Ammon's horn (tissue), 1 donor: ENCODE measurements at places on chromosomes 12 and 14.

- DNase-seq, result no peak
Measured at GRCh38 chr14:104215706-104216334, 77.4 kb downstream of the KIF26A start.

DNA sequence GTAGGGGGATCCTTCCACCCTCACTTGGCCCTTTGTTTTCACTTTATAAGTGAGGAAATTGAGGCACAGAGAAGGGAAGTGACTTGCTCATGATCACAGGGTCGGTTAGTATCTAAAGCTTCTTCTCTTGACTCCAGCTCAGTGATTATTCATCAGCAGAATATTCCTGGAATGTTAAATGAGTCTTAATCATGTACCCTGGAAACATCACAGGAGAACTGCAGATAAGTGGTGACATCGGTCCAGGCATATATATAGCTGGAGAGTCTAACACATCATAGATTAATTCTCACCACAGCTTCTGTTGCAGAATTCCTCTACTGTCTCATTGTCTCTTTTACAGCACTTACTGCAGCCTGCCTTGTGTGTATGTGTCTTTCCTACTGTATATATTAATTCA is 69.9 kb downstream of the PAH start:
- no peak for DNase-seq

DNA sequence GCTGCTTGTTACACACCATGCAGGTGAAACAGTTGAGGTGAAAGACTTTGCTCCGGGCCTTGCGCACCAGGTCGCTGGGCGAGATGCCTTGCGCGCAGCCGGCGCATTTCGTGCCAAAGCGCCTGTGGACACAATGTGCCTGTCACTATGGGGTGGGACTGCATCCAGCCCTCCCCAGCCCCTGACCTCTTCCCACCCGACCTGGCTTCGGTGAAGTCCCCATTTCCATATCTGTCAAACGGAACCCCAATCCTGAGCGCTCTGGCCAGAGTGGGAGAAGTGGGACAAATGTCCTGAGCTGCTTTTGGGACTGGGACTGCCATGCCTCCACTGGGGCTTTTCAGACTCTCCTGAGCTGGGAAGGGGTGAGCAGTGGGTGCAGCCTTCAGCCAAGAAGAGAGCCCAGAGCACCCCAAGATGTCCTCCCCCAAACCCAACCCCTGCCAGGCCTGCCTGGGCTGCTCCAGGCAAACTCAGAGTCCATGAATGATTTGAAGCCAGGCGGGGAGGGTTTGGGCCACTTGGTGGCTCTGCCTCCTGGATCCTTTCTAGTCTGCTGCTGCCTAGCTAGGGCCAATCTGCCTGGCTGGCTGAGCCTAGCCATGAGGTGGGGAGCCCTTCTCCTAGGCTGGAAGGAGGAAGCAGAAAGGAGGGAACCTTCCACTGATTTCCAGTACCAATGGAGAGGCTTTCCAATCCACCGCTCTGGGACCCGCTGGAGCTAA is 2.3 kb downstream of the LHX5 start:
- DNase-seq, result no peak

GRCh38 chr12:118354903-118355302 is 17.8 kb downstream of the TAOK3 start:
- DNase-seq, result no peak

DNA sequence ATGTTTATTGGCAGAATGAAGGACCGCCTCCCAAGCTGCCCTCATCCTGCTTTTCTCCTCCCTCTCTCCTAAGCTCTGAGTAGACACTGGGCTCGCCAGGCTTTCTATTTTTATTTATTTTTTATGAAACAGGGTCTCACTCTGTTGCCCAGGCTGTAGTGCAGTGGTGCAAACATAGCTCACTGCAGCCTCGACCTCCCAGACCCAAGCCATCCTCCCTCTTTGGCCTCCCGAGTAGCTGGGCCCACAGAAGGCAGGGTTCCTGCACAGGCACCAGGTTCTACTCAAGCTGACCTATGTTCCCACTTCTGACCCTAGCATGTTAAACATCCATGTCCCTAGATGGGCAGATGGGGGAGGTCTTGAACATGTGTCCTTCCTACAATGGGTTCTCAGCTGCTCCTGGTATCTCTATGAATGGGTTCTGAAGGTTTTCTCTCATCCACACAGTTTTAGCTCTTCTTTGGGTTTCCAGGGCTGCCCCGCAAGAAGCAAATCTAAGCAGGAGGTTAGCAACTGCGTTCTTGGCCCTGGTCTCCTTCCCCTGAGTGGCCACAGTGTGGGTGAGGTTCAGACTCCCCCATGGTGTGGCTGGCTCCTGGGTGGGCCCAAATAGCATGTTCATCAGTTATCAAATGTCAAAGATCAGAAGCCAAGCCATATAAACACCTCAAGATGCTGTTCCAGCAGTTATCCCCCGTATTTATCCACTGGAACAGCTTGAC is 167.3 kb downstream of the ZFP36L1 start:
- no peak for DNase-seq

- DNase-seq, result no peak
Measured at GRCh38 chr14:30657606-30658163, 35.6 kb downstream of the SCFD1 start.

- no peak for DNase-seq
Measured at GRCh38 chr12:47742253-47742825, 16.3 kb downstream of the RAPGEF3 start.

GRCh38 chr12:13570005-13570694 is 373.6 kb downstream of the EMP1 start:
- no peak for DNase-seq

- peak; percentile 24 for DNase-seq
Measured at GRCh38 chr12:53709671-53710070, 17.6 kb downstream of the CALCOCO1 start.

DNA sequence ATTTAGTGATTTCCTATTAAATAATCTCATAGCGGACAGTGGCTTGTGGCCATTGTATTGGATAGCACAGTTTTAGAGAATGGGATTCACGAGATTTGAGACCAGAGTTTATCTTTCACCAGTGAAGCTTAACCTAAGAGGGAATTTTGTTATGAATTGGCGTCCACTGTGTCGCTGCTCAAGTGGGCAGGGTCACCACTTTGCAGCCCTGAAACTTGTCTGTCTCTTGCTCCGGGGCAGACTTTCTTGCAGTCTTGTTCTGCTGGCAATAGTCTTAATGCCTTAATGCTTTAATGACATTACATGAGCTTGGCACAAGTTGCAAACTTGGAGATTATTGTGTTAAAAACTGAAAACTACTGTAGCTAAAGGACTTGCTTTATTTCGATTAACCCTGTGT is 72.8 kb upstream of the PPM1H start:
- no peak for DNase-seq

DNA sequence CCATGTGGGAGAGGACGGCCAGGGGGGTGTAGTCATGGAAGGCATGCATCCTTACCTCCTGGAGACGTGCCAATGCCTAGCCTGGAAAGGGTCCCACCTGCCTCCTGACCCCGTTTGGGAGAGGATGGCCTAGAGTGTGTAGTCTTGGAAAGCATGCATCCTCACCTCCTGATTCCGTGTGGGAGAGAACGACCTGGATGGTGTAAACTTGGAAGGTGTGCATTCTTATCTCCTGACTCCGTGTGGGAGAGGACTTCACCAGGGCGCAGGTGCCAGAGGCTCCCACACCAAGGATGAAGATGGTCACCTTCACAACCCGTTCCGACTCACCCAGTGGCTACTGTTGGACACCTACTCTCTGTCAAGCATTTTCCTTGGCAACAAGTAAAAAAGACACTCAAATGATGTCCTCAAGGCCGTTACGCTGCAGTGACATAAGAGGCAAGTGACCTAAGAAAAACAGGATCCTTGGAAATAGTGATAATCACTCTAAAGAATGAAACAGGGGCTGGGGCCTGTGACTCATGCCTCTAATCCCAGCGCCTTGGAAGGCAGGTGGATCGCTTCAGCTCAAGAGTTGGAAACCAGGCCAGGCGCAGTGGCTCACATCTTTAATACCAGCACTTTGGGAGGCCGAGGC is 37.5 kb upstream of the FZD10 start:
- DNase-seq, result no peak

GRCh38 chr14:98223106-98223505 is 1048.9 kb downstream of the BCL11B start:
- DNase-seq, result no peak

GRCh38 chr12:26836201-26836600 is 3.2 kb upstream of the ITPR2 start:
- DNase-seq, result no peak

DNA sequence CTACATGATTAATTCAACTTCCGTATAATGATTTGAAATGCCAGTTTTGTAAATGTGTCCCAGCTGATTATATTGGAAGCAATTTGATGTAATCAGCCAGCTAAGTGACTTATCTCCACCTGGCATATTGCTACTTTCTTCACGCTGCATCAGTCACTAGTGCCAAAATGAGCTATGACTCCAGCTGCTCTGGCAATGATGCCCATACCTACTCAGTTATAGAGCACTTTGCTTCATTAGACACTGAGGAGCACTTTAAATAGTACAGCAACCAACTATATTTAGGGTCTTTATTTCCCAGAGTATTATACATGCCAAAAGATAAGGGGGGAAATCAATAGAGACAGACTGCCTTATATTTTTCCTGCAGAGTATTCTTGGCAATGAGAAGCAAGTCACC is 67.9 kb upstream of the LIN7A start:
- peak; percentile 15 for DNase-seq

DNA sequence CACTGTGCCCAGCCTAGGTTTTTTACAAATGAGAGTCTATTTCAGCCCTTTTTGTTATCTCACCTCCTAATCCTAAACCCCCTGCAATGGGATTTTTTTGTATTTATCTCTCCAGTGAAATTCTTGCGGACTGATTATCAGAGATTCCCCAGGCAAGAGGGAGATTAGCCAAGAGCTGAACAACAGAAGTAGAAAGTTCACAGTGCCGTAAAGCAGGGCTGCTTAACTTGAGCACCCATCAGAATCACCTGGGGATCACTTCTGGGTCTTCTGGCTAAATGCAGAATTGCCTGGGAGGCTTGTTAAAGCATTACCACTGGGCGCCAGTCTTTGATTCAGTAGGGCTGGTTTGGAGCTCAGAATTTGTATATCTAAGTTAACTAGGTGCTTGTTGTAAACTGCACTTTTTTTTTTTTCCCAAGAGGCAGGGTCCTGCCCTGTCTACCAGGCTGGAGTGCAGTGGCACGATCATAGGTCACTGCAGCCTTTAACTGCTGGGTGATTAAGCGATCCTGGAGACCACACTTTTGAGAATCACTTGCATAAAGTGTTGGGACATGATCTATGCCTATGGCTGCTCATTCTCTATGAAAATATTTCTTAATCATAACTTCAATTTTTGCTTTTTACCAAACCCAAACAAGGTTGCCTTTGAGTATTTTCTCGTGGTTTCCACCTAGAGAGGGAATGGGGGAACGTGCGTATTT is 1.1 kb upstream of the DPPA3 start:
- no peak for DNase-seq

DNA sequence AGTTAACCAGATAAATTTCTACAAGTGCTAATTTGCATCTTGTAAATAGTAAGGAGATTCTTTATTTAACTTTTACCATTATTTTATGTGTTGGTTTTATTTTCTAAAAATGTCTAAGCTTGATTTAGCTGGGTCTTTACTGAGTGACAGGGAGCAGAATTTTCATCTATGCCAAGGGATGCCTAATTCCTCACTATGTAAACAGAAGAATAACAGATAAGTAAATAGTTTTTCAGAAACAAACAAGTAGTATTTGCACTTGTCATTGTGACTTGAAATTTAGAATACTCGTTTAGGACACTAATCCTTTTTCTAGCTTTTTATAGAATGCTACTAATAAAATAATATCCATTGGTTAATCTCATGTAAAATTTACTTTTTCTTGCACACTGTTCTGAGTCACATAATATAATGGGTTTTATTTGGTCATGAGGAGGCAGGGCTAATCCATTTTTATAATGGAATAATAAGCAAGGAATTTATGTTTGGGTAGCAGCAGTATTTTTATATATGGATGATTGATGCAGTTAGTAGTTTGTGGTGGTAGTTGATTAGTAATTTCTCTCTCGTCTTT is 746.5 kb downstream of the SLC6A15 start:
- no peak for DNase-seq

GRCh38 chr14:58765418-58765831 is 127.7 kb downstream of the DACT1 start:
- DNase-seq, result no peak

DNA sequence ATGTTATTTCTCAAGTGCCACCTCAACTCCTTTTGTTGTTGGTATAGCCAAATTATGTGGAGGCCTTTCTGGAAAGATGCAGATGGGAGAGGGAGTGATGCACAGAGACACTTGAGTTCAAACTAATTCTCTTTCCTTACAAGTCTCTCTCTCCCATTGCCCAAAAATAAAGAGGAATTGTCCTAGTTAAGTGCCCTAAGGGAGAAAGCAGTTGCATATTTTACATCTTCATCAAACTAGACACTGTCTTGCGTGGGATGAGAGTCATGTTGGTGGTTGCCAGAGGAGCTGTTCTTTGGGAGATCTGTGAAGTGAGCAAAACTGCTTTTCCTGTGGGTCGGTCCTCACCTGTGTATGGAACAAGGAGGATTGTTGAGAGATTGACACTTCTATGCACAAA is 72.2 kb downstream of the EP400 start:
- no peak for DNase-seq

DNA sequence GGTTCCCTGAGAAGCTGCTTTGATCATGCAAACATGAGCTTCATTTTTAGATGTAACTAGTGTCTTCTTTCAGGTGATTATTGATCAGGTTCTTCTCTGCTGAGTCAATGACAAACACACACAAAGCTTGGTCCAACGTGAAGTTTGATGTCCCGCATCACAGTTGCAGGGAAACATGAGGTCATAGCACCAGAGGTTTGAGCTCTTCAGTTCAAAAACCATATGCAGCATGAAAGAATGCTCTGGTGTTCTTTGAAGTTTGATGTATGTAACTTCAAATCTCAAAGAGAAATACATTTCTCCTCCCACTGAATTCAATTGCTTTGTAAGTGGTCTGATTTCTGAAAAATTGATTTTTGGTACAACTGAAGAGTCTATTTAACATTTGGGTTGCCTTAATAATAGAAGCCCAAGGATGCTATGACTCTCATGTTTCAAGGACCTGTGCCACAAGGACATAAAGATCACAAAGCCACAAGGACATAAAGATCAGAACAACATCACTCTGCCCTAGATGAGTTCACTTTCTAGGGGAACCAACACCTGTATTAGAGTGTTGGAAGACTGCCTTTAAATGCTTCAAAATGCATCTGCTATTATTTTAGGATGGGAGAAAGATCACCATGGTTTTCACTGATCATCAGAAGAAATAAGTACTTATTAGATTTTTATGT is 31.1 kb upstream of the AMIGO2 start:
- no peak for DNase-seq

DNA sequence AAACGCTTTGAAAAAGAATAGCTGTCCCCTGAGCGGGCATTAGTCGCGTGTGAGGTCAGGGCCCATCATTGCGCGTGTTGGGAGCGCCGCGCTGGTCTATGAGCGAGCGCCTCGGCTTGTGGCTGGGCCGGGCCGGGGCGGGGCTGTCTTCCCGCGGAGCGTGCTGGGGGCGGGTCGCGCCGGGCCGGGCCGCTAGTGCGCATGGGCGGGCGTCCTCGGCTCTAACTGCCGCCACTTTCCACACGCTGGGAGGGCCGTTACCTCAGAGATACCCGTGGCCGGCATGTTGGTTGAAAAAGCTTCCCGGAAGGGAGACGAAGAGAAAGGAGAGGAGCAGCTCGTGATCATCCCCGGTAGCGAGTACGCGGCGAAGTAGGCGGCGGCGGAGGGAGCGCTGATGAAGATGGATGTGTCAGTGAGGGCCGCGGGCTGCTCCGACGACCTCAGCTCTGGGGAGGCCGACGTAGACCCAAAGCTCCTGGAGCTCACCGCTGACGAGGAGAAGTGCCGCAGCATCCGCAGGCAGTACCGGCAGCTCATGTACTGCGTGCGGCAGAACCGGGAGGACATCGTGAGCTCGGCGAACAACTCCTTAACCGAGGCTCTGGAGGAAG is at the start of gene EID3:
TSS of gene EID3 (plus strand) at position 202 of the 614 bp plus-strand sequence. CDS start at position 398, 196 bp downstream.
- peak; percentile 85 for DNase-seq
